ENCODE measurements at places on chromosomes 5 and 9.
A peak's percentile ranks its signal among the peaks of the same experiment; 100 is the strongest.

DNA sequence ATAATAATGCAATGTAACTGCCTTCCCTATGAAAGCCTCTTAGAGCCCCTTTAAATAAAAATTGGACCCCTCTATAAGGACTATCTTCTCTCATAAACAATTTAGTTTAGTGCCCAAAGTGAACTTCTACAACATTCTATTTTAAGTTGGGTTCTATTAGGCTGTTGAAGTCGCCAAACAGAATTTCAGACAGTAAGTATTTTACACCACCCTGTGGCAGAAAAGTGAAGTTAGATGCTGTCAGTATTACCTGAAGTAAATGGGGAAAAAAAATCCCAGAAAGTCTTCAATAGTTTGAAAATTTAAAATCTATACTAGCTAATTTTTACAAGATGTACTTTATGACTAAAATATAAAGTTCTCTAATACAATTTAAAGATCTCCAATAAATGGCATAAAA, 29.5 kb downstream of the CAAP1 start:
- no peak for DNase-seq

- no peak for DNase-seq
These were observed 20.4 kb upstream of the RFK start for GRCh38 chr9:76414661-76415060.

- DNase-seq: no peak
These were observed 463.7 kb upstream of the TLE4 start for GRCh38 chr9:79107911-79108676.

GRCh38 chr9:111854799-111855198, 41.8 kb upstream of the UGCG start:
- no peak for DNase-seq

GRCh38 chr5:131209506-131210150, 38.9 kb downstream of the LYRM7 start:
- peak; percentile 27 for DNase-seq

DNA sequence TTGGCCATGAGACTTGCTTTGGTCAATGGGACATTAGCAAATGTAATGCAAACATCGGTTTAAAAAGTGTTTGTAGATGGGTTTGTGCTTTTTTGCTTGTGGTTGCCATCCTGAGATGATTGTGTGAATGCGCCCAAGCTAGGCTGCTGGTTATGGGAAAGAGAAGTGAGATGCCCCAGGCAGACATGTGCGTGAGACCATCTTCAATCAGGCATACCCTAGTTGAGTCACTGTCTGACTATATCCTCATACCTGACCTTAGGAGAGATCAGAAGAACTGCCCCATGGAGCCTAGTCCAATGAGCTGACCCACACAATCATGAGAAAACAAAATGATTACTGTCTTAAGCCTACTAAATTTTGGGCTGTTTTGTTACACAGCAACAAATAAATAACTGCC, 36.8 kb upstream of the ZNF608 start:
- no peak for DNase-seq

GRCh38 chr5:3564827-3565518, 30.7 kb upstream of the IRX1 start:
- DNase-seq: no peak
